ENCODE measurements at places on chromosomes 2 and 18. TPM values are rescaled to one million over a fixed set of nuclear protein-coding genes. Genes with fewer than 3 reads are reported as not detected.

- DNase-seq = no peak
Observed at GRCh38 chr18:10439898-10440297, 14.5 kb upstream of the APCDD1 start.

DNA sequence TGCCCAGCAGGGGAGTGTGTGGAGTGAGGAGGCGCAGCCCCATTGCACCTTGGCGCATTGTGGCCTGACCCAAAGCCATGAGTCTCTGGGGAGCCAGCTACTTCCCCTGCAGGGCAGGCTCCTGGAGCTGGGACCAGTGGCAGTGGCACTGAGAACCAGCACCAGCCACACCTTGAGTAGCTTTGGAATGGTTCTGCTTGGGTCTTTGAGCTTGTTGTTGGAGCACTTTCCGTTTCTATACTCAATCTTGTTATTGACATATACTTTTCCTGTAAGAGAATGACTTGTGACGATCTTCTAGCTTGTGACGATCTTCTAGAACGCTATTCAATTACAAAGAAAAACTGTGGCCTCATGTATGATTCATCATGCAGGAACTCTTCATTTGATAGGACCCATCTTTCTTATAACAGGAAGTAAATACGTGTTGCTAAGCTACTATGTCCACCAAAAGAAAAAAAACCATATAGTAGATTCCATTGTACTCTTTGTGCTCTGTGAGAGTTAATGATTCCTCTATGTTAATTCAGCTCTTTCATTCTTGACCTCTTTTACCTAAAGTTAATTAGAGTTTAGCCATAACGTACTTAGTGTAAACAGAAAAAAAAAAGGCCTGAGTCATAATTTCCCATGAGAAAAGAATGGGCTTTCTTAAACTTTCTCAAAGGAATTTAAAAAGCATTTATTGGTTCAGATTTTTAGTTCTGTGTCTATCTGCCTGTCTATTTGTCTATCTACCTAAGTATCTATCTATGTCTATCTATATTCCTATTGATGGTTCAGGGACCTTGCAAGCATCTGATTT lies 113.1 kb downstream of the GATA6 start:
- no peak for DNase-seq

- no peak for DNase-seq
Observed at GRCh38 chr18:51082571-51083267, 52.7 kb downstream of the SMAD4 start.

- DNase-seq = no peak
Observed at GRCh38 chr2:195352581-195352980, 304.4 kb upstream of the SLC39A10 start.

GRCh38 chr2:239973386-239973785 lies 51.8 kb downstream of the NDUFA10 start:
- DNase-seq = no peak

DNA sequence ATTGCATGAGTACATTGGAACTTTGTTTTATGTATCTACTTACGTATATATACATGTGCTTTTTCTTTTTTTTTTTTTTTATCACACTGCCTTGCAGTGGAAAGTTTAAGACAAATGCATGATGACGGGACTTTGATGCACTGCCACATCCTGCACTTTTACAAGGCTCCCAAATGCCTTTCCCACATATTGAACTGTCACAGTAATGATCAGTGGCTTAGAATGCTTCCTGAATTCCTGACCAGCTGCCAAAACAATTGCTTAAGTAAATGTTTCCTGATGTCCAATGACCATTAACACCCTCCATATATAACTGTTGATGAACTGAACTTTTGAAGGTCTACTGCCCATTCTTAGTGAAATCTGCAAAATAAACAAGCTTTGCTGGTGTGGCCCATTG lies 60.2 kb downstream of the LYPD6B start:
- no peak for DNase-seq

DNA sequence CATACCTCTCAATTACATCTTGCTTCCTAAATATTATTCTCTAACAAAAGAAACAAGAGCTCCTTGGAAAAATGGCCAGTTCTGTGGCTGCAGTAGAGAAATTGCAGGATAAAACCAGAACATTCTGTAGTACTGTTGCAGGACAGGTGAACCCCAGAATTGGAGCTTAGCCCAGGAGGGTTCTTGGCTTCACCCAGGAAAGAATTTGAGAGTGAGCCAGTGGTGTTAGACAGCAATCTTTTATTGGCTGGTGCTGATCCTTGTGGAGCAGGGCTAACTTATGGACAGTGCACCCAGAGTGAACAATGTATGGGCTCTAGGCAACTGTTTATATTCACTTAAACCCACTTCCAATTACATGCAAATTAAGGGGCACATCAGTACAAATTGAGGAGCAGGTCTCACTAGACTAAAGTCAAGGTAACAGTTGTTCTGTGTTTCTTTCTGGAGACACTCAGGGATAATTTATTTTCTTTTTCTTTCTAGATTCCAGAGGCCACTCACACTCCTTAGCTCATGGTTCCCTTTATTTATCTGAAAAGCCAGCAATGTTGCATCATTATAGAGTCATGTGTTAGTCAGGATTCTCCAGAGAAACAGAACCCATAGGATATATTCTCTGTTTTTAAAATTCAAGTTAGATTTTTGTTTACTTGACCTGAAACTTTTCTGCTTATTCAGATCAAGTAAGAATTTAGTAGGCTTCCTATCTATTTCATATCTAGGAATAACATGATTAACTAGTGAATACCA lies 348.1 kb downstream of the CCDC85A start:
- no peak for DNase-seq

GRCh38 chr18:77160515-77160914 lies 27.9 kb upstream of the MBP start:
- DNase-seq = no peak

DNA sequence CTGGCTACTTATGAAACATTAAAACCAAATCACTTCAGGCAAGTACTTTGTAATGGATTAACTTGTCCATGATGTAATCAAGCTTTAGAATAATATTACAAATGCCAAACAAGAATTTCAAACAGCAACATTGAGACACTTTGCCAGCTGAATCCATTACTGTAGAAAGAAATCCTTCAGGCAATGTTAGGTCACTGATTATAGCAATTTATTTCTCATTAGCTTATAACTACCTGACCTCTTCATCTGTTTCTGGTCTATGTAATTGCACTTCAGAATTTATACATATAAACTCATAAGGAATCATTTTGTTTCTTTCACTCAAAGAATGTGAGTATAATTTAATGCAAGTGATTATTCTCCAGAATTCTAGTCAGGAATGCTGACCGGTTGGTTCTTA lies 692.6 kb upstream of the TMEFF2 start:
- no peak for DNase-seq

- no peak for DNase-seq
Observed at GRCh38 chr2:10307561-10308156, 5.0 kb downstream of the HPCAL1 start.

DNA sequence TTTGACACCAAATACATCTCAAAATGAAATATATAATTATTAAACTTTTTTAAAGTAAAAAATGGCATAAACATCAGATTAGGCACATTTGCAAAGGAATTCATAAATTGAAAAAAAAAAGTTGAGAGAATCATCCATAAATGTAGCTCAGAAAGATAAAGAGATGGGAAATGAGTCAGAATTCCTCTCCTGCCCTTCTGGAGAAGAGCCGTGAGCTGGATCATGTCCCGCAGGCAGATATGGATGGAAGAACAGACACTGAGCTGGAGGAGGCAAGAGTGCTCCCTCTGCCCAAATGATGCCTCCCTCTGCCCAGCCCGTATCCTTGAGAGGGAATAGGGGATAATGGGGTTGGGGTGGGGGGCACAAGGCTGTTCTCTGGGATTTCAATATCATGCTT lies 190.9 kb downstream of the TFCP2L1 start:
- no peak for DNase-seq

GRCh38 chr18:79816981-79817606 lies 19.4 kb downstream of the KCNG2 start:
- DNase-seq = no peak

DNA sequence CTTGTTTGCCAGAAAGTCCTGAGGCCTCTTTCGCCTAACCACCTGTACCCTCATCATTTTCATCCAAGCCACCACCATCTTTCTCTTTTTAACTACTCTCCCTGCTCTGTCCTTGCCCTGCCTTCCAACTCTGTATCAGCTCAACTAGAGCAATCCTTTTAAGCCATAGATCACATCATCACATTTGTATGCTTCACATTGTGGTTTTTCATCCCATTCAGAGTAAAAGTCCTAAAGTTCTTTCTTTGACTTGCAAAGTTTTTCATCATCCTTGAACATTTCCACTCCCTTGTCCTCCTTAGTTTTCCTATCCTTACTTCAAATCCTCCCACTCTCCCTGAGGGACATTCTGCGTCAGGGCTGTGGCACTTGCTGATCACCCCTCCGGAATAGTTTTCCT lies 73.9 kb downstream of the SLC39A10 start:
- DNase-seq = no peak

DNA sequence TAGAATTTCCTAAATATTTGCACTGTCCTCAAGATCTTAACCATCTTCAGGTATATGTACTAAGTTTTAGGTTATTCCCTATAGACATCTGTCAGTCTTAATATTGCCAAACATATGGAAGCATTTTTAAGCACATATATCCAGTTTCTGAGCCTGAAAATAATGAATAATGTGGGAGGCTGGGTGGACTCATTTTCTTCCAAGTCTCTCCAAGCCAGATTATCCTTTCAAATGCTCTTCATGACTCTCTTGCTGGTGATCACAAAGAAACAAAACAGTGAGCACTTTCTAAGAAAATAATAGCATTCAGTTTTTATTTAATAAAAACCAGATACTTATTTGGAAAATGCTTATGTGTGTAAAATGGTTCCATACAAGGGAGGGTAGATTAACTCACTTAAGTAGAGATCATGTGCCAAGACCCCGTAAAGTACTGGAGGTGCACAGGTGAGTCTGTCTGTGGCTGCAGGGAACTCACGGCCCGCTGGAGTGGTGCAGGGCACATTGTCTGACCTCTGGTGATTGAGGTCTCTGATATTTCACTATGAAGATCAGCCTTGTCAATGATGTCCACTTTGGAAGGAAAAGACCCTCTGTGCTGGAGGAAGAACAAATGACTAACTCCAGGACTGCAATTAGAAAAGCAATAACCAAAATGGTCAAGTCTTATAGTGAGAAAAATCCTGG lies 161.6 kb downstream of the TMEM18 start:
- no peak for DNase-seq

DNA sequence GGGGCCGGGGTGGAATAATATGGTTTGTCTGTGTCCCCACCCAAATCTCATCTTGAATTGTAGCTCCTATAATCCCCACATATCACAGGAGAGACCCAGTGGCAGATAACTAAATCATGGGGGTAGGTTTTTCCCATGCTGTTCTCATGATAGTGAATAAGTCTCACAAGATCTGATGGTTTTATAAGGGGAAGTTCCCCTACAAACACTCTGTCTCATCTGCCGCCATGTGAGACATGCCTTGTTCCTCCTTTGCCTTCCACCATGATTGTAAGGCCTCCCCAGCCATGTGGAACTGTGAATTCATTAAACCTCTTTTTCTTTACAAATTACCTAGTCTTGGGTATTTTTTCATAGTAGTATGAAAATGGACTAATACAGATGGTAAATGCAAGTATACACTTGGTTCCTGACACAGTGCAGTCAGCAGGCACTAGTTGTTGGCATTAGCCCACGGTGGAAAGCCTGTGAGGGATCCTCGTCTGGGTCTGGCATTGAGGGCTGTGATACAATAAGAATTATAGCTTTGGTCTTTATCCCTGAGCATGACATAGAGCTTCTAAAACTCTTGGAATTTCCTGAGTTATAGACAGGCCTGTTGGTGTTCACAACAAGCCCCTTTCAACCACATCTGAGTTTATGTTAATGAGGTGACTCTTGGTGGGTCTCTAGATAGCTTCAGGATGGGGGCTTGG lies 135.8 kb downstream of the CABLES1 start:
- DNase-seq = no peak

Gene GRP
- total RNA-seq = not detected

Data from T-helper 17 cell (primary cell).